ENCODE measurements at places on chromosomes 7 and 10.

GRCh38 chr10:131954356-131954965 is 27.3 kb downstream of the BNIP3 start:
- DNase-seq: no peak

DNA sequence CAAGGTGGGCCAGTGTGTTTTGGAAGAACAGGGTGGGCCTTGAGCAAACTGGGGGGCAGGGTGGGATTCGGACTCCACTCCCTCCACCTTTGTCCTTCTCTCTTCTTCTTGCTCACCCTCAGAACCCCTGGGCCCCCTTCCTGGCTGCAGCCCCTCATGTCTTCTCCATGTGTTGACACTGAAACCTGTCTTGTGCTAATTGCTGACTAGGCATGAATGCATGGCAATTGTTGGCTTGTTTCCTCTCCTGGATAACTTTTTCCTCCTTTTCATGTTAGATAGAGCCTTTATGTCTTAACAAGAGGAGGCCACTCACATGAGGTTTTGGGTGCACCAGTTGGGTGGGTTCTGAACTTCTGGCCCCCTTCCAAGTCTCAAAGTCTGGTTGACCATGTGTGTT is 181.6 kb upstream of the MKI67 start:
- DNase-seq: no peak

GRCh38 chr10:46293832-46294640 is 7.2 kb downstream of the ANTXRL start:
- DNase-seq: no peak

- DNase-seq: no peak
Measured at GRCh38 chr10:82738592-82738991, 863.6 kb downstream of the NRG3 start.

DNA sequence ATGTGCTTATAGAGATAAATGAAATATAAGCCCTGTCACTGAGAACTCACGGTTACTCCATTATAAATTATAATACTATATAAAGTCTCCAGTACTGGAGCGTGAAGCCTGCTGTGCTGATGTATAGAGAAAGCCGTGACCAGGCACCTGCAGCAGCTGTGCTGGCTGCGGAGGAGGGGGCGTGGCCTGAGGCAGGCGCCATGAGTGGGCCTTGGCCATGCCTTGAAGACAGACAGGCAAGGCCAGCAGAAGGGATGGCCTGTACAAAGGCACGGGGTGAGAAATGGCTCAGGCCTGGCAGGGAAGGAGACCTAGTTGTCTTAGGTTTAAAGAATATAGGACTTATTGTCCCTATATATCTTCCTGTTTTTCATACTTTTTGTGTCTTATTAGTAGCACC is 218.5 kb upstream of the STK17A start:
- no peak for DNase-seq

DNA sequence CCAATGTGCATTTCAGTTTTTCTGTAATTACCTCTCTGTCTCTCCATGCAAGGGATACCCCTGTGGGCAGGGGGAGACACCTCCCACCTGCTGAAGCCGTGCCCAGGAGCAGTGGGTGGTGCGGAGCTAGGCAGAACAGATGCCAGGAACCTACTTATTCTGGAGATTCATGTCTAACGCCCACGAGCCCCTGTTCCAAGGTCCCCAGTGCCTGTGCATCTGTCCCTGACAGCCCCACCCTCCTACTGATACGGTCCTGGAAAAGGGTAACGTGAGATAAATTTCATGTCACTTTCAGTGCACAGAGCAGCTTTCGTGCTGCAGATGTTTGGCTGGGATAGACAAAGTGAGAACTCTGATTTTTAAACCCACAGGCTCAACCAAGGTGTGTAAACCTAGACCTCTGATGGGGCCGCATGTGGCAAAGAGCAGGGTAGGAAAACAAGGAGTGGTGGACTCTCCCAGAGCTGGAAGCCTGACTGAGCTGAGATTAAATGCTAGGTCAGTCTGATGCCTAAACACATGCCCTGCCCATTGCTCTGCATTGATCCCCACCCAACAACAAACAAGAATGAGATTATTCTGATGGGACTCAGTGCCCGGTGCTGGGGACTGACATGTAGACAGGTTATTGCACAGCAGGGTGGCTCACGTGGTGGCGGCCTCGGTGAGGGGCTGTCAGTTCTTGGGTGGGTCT is 123.6 kb upstream of the GDF10 start:
- no peak for DNase-seq

All from HAP-1 (cell line).